ENCODE measurements at places on chromosomes 16 and 17.

GRCh38 chr17:2566056-2566455 lies 27.4 kb upstream of the PAFAH1B1 start:
- DNase-seq = no peak

DNA sequence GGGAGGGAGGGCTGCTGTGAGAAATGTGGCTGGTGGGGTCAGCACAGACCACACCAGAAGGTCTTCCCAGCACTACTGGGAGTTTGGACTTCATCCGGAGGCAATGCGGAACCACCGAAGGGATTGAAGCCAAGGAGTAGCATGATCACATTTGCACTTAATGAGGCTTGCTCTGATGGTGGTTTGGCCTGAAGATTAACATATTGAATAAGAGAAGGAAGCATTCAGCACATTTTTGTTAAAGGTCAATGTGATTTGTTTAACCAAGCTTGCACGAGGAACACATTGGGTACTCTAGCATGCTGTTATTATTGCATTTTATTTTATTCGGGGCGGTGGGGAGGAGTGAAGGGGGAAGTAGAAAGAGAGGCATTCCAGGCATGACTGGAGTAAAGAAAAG lies 378.6 kb downstream of the UTP18 start:
- DNase-seq = no peak

- DNase-seq = peak; percentile 26
Measured at GRCh38 chr17:27449988-27450387, 6.3 kb upstream of the KSR1 start.

DNA sequence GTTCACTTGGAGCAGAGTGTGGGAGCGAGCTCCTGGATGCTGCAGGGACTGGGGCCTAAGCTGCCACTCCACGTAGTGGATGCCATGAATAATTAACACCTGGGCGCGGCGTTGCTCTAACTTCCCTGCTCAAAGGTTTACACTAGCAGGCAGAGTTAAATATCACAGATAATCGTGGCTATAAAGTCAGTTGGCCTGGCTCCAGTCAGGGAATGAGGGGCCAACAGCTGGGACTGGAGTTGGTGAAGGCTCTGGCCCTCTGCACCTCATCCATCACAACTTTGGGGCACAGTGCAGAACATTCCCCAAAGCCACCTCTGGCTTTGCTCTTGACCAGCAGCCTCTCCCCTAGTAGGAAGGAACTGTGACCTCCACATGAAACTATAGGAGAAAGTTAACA lies 10.9 kb downstream of the HOXB4 start:
- DNase-seq = no peak

- no peak for DNase-seq
Measured at GRCh38 chr17:35088356-35088880, 24.9 kb upstream of the RFFL start.

DNA sequence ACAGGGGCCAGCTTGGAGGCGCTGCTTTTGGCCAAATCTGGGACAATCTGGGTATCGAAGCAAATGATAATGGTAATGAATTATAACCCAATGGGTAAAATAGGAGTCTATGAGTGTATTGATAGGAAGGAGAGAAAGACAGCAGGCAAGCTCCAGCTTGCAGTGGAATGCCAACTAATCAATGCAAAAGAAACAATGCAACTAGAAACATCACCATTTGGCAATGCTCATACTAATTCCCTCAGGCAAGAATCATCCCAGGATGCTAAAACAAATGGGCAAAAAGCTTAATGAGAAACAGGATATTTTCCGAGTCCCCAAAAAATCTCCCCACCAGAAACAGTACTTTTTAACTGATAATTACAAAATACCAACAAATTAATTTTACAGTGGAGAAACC lies 64.7 kb downstream of the ADCY9 start:
- no peak for DNase-seq

- no peak for DNase-seq
Measured at GRCh38 chr16:69768666-69769065, 6.5 kb downstream of the WWP2 start.

- DNase-seq = no peak
Measured at GRCh38 chr16:85363881-85364280, 249.2 kb upstream of the GSE1 start.

GRCh38 chr17:27471321-27472269 lies 15.3 kb downstream of the KSR1 start:
- DNase-seq = no peak

DNA sequence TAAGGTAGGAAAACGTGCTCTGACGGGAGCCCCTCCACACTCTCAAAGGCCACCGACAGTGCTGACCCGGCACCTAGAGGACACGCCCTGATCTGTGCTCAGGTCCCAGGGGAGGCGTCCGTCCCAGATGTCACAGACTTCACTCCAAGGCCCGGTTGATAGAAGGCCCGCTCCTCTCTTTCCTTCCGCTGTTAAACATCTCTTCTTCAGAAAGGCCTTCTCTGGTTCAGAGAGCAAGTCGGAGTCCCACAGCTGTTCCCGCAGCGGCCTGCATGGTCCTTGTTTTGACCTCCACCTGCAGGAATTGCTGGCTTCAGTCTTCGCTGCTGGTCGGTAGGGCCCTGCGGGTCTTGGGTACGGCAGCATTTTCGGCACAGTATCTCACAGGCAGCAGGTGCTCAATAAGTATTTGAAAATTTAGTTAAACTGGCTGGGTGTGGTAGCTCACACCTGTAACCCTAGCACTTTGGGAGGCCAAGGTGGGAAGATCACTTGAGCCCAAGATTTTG lies 88.5 kb downstream of the MRC2 start:
- no peak for DNase-seq

GRCh38 chr17:67041941-67042899 lies 2.1 kb upstream of the CACNG1 start:
- DNase-seq = no peak

GRCh38 chr16:35689764-35690163 lies 2230.4 kb downstream of the TP53TG3F start:
- DNase-seq = no peak

- DNase-seq = no peak
Measured at GRCh38 chr16:49019081-49019633, 262.5 kb downstream of the CBLN1 start.

- no peak for DNase-seq
Measured at GRCh38 chr16:11852092-11852809, 909 bp upstream of the RSL1D1 start.

DNA sequence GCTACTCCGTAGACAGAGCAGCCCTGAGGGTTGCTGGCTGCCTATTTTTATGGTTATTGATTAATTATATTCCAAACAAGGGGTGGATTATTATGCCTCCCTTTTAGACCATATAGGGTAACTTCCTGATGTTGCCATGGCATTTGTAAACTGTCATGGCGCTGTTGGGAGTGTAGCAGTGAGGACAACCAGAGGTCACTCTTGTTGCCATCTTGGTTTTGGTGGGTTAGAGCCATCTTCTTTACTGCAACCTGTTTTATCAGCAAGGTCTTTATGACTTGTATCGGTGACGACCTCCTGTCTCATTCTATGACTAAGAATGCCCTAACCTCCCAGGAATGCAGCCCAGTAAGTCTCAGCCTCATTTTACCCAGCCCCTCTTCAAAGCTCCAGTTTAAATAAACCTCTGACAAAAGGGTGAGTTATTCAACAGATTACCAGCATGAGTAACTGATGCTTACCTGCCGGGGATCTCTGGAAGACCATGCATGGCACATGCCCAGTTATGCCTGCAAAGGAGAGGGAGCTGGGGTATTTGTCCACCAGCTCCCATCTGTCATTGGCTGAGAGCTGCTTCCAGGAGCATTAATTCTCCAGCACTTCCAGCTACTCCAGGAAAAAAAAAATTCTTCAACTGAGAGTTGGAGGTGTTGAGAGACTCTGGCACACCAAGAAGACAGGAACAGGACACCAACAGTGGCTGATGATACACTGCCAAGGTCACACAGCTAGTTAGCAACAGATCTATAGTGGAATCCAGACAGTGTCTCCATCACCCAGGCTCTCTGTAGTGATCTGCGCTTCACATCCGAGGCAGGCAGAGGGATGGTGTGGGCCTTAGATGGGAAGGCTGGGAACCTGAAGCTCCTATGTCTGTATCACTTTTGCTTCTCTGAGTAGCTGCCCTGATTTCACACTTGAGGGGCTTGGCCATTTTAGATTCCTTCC lies 36.6 kb upstream of the IL21R start:
- DNase-seq = no peak

DNA sequence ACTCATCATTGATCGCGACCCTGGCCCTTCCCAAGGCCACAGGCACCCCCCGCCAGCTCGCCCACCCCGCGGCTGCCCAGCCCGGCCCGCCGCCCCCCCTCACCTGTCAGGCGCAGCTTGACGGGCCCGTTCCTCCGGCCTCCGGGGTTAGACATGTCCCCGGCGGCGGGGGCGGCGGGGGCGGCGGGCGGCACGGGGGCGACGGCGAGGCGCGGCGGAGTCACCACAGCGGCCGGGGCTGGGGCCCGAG lies 456 bp downstream of the SMURF2 start:
- no peak for DNase-seq

DNA sequence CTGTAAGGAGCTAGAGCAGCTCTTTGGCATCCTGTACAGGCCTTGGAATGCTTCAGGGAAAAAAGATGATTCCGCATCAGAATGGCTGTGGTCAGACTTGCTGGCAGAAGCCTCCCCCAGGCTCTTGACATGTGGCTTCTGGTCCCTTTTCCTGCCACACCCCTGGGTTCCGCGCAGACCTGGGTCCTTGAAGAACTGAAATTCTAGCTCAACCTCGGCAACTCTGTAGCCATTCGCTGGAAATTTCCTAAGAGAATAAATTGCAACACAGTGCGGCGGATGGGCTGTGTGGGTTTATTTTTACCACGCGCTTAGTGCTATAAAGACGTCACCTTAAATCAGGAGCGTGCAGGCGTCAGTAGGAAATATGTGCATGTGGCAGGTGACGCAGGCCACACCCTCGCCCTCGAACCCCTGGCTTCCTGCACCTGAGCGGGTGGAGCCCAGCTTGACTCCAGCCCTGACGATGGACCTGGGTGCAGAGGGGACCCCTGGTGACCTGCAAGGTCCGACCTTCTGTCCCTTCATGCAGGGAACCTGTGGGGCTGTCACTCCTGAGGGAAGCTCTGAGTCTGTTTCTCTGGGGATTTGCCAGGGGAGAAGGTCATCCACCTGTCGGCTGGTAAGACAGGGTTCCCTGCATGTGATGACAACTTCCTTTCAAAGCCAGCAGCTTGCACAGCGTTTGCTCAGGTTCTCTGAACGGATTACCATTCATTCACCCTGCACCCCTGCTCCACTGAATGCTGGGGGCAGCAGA lies 46.3 kb downstream of the METRNL start:
- DNase-seq = no peak

- no peak for DNase-seq
Measured at GRCh38 chr17:57810721-57811637, 38.9 kb downstream of the MRPS23 start.

DNA sequence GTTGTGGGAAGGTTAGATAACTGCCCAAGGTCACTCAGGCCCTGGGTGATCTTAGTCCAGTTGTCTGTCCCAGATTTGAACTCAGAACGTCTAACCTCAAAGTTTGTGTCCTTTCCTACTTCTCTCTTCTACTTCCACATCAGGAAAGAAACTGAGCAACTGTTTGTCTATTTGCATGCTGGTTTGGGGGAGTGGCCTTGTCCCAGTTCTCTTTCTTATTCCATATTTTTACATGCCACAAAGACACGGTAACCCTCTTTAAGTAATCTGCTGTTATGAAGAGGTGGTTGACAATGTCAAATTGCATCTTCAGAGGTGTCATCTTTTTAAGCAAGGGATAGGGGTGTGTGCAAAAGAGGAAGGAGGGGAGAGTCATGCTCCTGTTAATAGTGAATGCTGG lies 432.5 kb downstream of the HS3ST3B1 start:
- no peak for DNase-seq

DNA sequence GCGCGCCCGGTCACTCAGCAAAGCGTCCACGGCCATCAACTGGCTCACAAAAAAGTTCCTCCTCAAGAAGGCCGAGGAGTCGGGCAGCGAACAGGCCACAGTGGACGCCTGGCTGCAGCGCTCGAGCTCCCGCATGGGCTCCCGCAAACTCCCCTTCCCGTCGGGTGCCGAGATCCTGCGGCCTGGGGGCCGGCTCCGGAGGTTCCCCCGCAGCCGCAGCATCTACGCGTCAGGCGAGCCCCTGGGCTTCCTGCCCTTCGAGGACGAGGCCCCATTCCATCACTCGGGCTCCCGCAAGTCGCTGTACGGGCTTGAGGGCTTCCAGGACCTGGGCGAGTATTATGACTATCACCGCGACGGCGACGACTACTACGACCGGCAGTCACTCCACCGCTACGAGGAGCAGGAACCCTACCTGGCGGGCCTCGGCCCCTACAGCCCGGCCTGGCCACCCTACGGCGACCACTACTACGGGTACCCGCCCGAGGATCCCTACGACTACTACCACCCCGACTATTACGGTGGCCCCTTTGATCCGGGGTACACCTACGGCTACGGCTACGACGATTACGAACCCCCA lies 10.7 kb downstream of the MYO15A start:
- DNase-seq = no peak

DNA sequence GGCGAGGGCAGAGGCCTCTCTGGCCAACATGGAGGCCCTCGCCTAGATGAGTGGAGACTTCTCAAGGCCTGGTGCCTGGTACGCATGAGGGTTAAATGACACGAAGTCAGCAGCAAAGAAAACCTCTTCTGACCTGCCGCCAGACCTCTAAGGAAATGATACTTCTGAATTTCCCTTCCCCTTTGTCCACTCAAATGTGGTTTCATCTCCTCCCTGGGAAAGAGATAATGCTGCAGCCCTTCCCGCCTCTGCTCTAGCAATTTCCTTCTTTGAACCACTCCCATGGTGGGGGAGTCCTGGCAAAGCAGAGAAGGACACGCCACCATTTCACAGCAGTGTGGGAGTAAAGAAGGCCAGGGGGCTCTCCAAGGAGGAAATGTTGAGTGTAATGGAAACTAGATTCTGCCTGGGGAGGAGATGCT lies 65.7 kb upstream of the BCAR1 start:
- no peak for DNase-seq

DNA sequence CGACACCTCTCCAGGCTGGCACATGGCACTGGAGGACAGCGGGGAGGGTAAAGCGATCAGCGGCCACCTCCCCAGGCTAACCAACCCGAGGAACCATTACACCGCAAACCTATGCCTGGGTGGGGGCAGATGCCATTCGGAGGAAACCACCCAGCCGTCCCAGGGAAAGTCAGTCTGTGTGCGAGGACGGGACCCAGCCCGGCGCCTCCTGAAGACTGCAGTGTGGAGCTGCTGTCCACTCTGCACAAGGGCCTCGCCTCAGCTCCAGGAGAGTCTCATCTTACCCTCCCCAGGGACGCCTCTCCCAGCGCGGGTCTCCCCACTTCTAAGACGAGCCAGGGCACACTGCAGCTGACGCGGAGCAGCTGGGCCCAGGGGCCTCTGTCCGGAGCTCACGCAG lies 8.0 kb downstream of the SLC38A10 start:
- DNase-seq = no peak

DNA sequence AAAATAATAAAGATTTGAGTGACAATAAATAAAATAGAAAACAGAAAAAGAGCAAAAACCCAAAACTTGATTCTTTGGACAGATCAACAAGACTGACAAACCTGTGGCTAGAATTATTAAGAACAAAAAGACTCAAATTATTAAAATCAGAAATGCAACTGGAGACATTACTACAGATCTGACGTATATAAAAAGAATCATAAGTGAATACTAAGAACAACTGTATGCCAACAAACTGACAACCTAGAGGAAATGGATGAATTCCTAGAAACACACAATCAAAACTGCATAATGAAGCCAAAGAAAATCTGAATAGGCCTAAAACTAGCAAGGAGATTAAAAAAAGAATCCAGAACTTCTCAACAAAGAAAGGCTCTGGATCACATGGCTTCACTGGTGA lies 47.4 kb downstream of the NETO2 start:
- no peak for DNase-seq

GRCh38 chr16:85037050-85037410 lies 9.4 kb downstream of the KIAA0513 start:
- DNase-seq = no peak

GRCh38 chr16:56695246-56695645 lies 13.0 kb downstream of the MT1X start:
- DNase-seq = no peak

Data from NCI-H1048 (cell line).